ENCODE measurements at places on chromosomes 5 and 9.

DNA sequence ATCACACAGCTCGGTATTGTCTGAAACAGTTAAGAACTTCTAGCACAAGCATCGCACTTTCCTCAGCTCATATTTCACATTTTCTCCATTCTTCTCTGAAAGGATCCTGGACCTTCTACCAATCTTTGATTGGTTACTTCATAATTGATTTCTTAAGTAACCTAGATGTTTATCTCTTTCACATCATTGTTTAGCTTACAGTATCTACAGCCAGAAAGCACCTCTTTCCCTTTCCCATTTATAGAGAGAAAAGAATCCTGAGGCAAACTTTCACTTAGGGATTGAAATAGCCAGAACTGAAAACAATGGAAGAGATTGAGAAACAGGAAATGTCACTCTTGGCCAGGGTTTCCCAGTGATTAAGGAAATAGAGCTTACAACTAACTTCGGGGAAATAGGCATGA lies 2.5 kb downstream of the IL33 start:
- peak overlapping the region; percentile 37 for H3K4me3 ChIP-seq
- no peak for DNase-seq
- peaks cover 25% of the 10 kb centered on the region for H3K4me1 ChIP-seq
- H3K27ac ChIP-seq = peak overlapping the region; percentile 86
- no peaks in the 10 kb centered on the region for H3K27me3 ChIP-seq
- H3K36me3 ChIP-seq = no peaks in the 10 kb centered on the region

DNA sequence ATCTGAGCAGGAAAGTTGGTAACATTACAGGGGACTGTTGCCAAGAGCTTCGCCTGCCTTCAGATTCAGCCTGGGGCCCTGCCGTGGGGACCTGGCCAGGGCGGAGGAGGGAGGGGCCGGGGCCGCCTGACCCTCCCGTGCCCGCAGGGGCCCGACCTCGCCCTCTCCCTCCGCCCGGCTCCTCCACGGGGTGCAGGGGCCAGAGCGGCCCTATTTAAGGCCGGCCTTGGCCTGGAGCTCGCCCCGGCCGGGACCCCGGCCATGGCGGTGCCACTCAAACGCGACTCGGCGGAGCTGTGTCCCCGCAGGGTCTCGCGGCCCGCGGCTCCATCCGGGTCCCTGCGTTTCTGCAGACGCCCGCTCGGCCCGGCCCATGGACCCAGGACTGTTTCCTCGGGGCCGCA lies 757 bp downstream of the TMEM250 start:
- H3K27ac ChIP-seq = peak overlapping the region; percentile 88
- peaks cover 10% of the 10 kb centered on the region for H3K4me1 ChIP-seq
- no peaks in the 10 kb centered on the region for H3K27me3 ChIP-seq
- DNase-seq = no peak

DNA sequence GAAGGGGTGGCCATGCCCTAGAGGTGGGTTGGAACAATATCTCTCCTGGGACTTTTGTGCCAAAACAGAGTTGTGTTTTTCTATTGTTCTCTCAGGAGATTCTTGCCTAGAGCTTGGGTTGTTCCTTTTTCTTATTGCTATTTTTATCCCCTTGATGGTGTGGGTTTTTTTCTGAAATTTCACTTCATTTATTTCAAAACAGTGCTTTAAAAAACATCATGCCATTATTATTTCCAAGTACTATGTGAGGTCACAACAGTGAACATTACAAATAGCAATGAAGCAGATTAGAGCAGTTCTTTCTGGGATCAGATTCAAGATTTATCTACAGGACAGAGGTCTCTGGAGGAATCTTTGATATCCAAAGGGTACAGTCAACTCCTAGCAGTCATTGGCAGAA lies 76.6 kb downstream of the ACTBL2 start:
- peak overlapping the region; percentile 55 for H3K27ac ChIP-seq
- H3K27me3 ChIP-seq = no peaks in the 10 kb centered on the region
- H3K4me1 ChIP-seq = peaks cover 53% of the 10 kb centered on the region
- H3K36me3 ChIP-seq = no peaks in the 10 kb centered on the region
- no peak for DNase-seq
- no peak overlapping the region for H3K4me3 ChIP-seq

DNA sequence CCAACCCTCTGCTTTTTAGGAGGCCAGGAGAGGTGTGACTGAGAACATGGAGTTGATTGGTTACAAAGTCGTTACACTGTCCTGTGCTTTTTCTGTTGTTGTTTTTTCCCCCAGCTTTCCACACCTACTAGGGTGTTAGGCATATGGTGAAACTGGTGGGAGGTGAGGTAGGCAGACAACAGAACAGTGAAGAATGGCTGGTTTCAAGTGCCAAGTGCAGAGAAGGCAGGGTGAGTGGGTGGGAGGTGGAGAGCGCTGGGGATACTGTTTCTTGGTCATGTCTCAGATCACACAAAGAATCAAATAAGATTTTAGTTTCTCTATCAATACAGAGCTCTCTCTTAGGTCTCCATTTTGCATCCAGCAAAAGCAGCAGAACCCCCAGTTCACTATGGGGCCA lies 2.2 kb upstream of the SPTAN1 start:
- no peak overlapping the region for H3K4me3 ChIP-seq
- H3K4me1 ChIP-seq = peaks cover 24% of the 10 kb centered on the region
- H3K36me3 ChIP-seq = no peaks in the 10 kb centered on the region
- peak overlapping the region; percentile 96 for H3K27ac ChIP-seq
- no peak for DNase-seq

DNA sequence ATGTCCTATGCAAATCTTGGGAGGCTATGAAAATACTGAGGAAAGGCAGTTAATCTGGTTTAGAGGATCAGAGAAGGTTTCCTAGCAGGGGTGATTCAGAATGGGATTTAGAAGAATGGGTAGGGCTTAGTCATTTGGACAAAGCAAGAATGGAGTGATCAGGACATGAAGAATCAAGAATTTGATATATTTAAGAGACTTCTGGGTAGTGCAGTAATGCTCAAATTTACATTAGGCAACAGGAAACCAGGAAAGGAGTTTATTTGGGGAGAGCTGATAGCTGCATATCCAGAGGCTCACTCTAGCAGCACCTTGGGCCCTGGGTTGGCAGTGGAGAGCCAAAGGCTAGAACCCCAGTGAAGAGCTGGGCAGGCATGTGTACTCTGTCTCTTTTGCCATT lies 78.9 kb upstream of the PAPPA start:
- H3K36me3 ChIP-seq = no peaks in the 10 kb centered on the region
- no peaks in the 10 kb centered on the region for H3K27me3 ChIP-seq
- no peak overlapping the region for H3K27ac ChIP-seq
- DNase-seq = no peak
- H3K4me1 ChIP-seq = no peaks in the 10 kb centered on the region

DNA sequence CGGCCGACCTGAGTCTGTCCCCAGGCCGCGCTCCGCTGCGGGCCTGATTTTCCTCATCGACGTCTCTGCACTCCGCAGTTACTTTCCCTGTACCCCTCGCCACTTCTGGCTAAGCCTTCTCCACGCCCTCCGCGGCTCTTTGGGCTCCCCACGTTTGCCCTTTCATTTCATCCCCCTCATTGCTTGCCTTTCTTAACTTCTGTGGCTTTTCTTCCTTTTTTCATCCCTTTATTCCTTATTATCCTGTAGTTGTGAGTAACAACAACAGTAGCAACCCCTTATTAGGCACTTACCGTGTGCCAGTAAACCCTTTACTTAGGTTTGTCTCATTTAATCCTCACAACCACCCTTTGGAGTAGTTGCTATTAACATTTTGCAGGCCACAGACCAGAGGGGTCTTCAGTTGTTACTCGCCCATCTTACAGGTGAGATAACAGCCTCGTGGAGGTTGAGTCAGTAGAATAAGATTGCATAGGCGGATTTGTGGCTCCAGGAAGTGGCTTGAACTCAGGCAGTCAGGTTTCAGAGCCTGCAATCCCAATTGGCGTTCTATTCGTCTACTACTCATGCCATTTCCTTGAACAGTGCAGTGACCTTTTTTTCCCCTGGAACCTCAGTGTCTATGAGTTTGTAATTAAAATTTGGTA lies 724 bp downstream of the TCERG1 start:
- H3K27me3 ChIP-seq = no peaks in the 10 kb centered on the region
- DNase-seq = no peak
- peak overlapping the region; percentile 74 for H3K4me3 ChIP-seq
- H3K36me3 ChIP-seq = no peaks in the 10 kb centered on the region
- H3K27ac ChIP-seq = peak overlapping the region; percentile 75

Measured in ascending aorta (tissue), 2 donors.